ENCODE measurements at places on chromosomes 6 and 20. TPM values are rescaled to one million over a fixed set of nuclear protein-coding genes. Genes with fewer than 3 reads are reported as not detected.

The SLC17A1 gene
- polyA plus RNA-seq: not detected

The LINC00237 gene
- polyA plus RNA-seq: 0.03 TPM

The HCK gene
- polyA plus RNA-seq: 304 TPM

The CST5 gene
- polyA plus RNA-seq: 0.65 TPM

The MICB gene
- polyA plus RNA-seq: 10.2 TPM

The TRIM10 gene
- polyA plus RNA-seq: 0.12 TPM

The HTR1B gene
- polyA plus RNA-seq: 0.06 TPM

The LYRM2 gene
- polyA plus RNA-seq: 28.1 TPM

All from lung (tissue), 17 donors.